ENCODE measurements at places on chromosomes 1 and 21.

DNA sequence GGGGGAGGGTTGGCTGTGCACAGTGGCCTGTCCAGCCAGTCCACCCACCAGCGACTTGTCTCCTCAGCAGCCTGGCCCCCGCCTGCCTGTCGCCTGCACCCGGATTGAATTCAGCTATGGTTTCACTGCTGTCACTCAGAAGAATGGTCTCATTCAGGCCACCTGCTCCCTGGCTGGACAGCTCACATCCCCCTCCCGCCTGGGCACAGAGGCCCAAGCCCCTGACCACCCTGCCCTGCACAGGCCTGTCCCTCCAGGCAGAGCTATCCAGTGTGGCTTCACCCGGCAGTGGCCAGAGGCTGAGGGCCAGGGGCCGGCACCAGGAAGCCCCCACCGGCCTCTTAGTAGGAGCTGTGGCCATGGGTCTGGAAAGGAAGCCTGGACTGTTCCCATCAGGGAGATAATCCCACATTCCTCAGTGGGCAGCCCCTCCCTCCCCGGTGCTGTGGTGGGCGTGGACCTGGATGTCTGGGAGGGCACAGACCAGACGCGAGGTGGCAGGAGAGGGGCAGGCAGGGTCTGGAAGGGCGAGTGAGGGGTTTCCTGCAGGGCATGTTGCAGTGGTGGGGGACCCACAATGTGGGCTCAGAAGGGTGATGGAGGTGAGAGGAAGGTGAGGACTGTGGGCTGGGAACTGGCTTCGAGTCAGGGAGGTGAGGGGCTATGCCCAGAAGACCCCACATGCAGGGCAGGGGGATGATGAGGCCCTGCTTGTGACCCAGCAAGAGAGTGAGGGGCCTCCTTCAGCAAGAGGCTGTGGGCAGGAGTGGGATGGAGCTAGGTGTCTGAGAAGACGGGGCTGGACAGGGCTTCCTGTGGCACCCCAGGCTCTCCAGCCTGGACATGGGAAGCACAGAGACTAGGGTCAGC lies 30.4 kb downstream of the WNT9A start:
- DNase-seq: peak; percentile 58

DNA sequence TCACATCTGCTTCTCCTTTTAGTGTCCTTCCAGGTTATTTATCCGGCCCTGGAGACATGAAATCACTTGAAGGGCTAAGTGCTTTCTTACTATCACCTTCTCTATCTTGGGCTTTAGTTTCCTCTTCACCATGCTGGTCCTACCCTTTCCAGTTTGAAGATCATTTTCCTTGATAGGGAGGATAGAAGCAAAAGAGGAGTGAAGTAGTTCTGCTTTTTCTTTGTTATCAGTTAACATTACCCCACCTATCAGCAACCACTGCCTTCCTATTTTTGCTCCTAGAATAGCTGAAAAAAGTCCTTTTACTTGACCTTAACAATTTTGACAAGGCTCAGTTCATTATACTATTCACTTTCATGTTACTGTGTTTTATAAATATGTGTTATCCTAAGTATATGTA lies 19.4 kb downstream of the RGL1 start:
- no peak for DNase-seq

DNA sequence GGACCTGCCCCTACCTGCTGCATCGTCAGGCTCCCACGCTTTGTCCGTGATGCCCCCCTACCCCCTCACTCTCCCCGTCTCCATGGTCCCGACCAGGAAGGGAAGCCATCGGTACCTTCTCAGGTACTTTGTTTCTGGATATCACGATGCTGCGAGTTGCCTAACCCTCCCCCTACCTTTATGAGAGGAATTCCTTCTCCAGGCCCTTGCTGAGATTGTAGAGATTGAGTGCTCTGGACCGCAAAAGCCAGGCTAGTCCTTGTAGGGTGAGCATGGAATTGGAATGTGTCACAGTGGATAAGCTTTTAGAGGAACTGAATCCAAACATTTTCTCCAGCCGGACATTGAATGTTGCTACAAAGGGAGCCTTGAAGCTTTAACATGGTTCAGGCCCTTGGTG lies 8.9 kb downstream of the SPATA46 start:
- DNase-seq: no peak

DNA sequence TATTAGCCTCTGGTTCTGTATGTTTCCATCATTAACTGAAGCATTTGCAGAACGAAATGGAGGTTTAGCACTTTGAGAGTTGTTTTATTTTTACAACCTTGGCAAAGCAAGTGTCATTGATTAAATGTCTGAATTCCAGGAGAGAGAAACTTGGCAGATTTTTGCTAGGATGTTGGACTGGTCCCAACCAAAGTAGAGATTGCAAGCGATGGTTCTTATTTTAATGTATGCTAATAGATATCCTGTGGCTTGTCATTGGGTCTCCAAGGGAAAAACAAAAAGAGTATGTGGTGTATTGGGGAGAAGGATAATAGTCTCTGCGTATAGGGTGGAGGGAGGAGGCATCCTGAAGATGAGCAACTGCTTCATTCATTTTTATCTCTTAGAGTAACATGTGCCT lies 457.2 kb upstream of the RUNX1 start:
- no peak for DNase-seq

DNA sequence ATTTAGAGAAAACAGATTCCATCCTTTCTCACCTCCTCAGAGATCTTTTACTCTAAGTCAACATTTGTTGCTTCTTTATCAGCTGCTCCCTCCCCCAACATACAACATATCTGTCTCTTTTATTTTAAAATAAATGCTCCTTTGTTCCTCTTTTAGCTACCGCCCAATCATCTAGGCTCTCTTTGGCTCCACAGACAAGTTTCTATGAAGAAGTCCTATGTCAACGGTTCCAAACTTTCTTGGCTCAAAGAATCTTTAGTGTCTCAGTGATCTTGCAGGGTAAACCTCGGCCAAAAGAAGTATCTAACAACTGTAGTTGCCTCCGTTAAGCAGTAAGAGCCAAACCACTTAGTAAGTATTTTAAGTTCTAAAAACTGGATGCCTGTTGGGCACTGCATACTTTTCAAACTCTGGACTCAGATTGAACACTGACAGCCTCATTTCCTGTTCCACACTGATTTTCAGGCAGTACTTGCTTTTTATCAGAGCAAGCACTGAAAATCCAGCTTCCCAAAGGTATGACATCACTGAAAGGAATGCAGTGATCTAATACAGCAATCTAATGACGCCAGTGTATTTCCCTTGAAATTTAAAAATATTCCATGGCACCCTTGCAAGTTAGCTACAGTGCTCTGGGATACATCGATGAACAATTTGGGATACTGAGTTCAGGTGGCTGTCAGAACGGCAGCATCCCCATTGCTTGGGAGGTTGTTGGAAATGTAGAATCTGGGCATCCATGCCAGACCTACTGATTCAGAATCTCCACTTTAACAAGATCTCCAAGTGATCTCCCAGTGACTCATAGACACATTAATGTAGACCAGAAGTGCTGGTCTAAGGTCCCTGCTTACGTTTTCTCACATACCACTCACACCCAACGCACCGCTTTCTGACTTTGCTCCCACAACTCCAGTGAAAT lies 26.8 kb downstream of the EGLN1 start:
- peak; percentile 61 for DNase-seq

- DNase-seq: no peak
Measured at GRCh38 chr1:201088395-201088794, 23.8 kb downstream of the CACNA1S start.

DNA sequence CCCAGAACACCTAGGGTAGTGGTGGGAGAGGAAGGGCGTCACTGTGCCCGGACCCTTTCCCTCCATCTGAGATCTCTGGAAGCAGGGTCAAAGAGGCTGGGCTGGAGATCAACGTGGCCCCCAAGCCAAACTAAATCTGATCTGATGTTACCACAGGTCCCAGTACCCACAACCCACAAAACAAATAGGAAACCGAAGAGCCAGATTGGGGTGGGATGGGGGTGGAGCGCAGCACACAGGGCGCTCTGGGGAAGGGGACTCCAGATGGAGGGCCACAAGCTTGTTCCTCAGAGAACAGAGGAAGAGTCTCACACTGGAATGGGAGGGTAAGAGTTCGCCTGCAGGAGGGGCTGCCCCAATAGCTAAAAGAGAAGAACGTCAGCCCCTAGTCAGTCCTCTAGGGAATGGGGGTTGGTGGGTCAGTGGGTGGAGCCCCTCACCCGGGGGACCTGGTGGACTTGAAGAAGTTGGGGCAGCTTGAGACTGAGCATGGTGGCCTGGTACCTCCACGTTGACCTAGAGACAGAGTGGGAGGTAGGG lies 1.5 kb downstream of the PAQR6 start:
- DNase-seq: no peak

DNA sequence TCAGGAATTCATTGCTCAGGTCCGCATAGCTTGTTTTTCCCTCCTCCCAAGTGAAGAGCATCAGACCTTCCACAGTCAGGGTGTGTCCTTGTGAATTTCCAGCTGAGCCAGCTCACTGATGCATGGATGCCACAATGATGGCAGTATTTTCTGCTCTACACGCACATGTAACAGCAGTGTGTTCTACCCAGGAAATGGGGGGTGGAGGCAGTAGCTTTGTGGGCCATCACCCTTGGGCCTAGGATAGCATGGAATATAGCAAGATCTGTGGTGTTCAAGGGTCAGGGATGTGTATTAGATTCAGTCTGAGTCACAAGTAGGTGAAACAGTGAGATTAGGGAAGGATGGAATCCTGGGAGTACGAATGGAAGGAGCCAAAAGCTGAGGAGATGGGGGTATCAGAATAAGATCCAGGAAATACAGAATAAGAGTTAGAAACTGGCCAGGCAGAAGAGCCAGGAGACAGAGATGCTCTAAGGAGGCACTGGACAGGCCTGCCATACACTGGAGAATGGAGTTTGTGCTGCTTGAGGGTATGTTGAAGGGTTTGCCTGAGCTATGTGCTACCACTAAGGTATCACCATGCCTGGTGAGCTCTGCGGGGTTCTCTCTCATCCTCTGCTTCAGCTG lies 90.6 kb upstream of the CNIH3 start:
- DNase-seq: no peak

- DNase-seq: no peak
Measured at GRCh38 chr1:207763091-207763490, 11.2 kb downstream of the CD46 start.

All from myocyte (in vitro differentiated cells).